ENCODE measurements at places on chromosomes 7 and 10.

GRCh38 chr7:92639213-92639896, 49.2 kb upstream of the FAM133B start:
- DNase-seq: no peak

- DNase-seq: no peak
Measured at GRCh38 chr10:125599194-125599593, 83.8 kb downstream of the TEX36 start.

DNA sequence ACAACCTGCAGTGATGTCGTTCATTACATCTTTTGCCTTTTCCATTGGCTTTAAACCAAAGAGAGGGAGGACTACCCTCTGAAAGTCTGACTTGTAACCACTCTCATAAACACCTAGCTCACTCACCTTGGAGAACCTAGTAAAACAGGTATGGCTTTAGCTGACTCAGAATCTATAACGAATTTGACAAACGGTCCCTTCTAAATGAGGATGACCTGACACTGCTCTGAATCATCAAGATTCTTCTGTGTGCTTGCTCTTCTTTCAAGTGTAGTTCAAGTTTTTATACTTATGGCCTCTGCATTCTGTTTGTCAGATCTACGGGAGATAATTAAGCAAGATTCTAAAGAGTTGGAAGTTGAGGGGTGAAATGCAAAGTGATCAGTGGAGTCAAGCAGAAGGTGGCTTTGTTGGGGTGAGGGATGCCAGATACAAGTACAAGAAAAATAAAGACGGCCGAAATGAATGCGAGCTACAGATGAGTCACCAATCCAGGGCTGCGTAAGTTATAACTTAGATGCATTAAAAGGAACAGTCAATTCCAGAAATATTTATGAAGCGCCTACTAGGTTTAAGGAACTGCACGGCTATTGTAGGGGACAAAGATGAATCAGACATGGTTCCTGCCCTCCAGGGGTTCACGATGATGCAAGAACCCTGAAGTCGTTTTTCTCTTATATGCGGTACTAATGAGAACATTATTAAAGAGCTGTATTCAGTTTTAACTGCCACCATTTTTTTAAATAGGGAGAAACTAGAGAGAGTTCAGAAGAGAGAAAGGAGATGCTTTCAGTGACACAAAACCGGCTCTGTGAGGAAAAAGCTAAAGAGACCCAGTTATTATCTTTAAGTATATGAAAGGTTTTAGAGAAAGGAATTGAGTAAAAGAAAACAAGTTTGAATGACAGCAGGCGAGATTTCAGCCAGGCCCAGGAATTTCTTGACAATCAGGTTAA, 6.5 kb downstream of the HIPK2 start:
- no peak for DNase-seq

GRCh38 chr7:22251281-22251680, 105.7 kb downstream of the RAPGEF5 start:
- DNase-seq: peak; percentile 5

DNA sequence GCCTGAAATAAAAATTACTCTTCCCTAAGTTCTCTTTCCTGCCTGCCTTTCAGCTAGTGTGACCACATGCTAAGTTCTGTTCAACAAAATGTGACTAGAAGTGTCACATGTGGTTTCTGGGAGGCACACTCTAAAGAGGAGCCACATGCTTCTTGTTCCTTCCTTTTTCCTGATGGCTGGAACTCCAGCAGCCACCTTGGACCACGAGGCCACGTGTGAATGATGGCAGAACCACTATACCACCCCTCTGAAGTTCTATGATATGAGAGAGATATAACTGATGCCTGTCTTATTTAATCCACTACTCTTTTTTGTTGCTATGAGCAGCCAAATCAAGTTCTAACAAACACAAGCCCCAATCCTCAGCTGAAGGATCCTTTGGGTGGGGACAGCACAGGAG, 8.1 kb downstream of the PODXL start:
- no peak for DNase-seq

- DNase-seq: no peak
Measured at GRCh38 chr7:101129603-101130117, 2.8 kb downstream of the SERPINE1 start.

DNA sequence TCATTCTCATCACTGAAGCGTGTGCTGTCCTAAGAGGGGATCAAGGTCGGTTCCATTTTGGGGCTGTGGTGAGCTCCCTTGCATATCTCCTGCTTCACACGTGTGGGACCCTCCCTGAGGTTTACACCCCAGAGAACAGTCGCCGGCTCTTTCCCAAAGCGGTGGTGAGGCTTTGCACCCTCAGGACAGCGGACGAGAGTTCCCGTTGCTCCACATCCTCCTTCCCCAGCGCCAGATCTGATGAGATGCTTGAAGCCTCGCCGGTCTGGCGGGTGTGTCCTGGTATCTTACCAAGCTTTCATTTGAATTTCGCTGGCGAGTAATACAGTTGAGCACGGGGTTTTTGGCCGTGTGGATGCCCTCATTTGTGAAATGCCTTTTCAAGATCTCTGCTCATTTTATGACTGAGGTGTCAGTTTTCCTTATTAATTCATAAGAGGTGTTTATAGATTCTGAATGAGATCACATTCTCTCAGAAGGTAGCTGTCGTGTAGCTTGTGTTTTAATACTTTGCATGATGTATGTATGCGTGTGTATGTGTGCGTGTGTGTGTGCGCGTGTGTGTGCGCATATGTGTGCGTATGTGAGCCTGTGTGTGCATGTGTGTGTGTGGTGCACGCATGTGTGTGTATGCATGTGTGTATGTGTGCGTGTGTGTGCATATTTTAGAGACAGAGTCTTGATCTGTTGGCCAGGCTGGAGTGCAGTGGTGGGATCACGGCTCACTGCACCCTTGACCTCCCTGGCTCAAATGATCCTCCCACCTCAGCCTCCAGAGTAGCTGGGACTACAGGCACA, 30.7 kb downstream of the ELFN1 start:
- DNase-seq: peak; percentile 0

- no peak for DNase-seq
Measured at GRCh38 chr10:72094574-72094973, 6.2 kb upstream of the SPOCK2 start.

- no peak for DNase-seq
Measured at GRCh38 chr10:97406064-97406463, 4.9 kb upstream of the RRP12 start.
